ENCODE measurements at places on chromosomes 12 and 14. TPM values are rescaled to one million over a fixed set of nuclear protein-coding genes. Genes with fewer than 3 reads are reported as not detected.
A peak's percentile ranks its signal among the peaks of the same experiment; 100 is the strongest.

The DHRS4L2 gene
- 35.1 TPM for polyA plus RNA-seq

DNA sequence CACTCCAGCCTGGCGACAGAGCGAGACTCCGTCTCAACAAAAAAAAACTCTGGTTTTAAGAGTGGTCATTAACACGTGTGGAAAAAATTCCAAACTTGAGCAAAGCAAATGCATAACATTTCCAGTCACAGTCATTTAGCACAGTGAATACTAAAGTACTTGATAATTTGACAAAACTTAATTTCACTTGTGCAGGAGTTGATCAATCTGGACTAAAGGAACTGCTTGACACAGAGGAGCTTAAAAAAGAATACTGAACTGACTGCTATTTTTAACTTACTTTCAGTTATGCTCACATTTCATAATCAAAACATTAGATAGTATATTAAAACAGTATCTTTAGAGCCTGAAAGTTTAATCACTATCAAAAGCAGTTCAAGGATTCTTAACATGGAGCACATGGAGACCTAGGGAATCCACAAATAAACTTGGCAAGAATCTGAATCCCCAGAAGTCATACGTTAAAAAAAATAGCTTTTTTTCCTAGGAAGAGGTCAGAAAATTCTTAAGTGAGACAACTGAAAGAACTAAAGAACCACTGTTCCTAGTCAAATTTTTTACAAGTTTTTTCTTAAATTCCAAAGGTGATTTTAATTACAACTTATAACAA, 7.4 kb downstream of the UBE2N start:
- no peak for DNase-seq

GRCh38 chr14:103206836-103207387, 83.7 kb downstream of the TNFAIP2 start:
- no peak for DNase-seq

The NRDE2 gene
- polyA plus RNA-seq, result 18.8 TPM

The PSMC1 gene
- 130 TPM for polyA plus RNA-seq

- DNase-seq, result no peak
These were observed 100.5 kb downstream of the ALG10B start for GRCh38 chr12:38417101-38417500.

DNA sequence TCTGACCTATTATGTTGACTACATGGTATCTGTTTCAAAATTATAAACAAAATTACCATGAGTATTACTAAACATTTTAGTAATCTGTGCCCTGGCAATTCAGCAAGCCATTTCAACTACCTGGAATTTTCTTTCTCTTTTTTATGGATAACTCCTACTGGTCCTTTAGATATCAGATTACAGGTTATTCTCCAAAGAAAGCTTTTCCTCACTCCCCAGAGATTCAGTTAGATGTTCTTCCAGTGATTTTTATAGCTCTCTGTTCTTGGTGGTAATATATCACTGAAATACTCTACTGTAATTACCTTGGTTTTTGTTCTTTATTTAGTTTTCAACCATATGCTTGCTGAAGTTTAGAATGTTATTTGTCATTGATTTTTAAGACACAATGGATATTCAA, 930.2 kb upstream of the FOXG1 start:
- DNase-seq, result peak; percentile 11

DNA sequence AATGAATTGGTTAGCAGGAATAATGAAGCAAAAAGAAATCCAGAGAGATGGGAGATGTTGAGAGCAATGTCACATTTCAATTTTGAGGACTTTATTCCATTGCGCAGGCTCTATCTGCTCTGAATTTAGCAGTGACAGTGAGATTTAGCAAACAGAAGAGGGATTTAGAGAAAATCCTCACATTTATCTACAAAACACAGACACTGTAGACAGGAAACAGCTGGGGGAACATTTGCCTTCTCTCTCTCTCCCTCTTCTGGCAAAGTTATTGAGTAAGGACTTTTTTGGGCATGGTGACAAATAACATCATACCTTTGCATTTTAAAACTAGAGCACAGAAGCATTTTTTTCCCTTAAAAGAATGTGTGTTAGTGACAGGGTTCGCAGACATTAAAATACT, at the start of gene IGF1:
Gene IGF1, minus strand, starts transcription at position 158 of the 400 bp plus-strand sequence. CDS start 182 bp downstream, outside the sequence.
- DNase-seq, result peak; percentile 24

- DNase-seq, result no peak
These were observed 195.5 kb downstream of the CACNA1C start for GRCh38 chr12:2248087-2248900.

DNA sequence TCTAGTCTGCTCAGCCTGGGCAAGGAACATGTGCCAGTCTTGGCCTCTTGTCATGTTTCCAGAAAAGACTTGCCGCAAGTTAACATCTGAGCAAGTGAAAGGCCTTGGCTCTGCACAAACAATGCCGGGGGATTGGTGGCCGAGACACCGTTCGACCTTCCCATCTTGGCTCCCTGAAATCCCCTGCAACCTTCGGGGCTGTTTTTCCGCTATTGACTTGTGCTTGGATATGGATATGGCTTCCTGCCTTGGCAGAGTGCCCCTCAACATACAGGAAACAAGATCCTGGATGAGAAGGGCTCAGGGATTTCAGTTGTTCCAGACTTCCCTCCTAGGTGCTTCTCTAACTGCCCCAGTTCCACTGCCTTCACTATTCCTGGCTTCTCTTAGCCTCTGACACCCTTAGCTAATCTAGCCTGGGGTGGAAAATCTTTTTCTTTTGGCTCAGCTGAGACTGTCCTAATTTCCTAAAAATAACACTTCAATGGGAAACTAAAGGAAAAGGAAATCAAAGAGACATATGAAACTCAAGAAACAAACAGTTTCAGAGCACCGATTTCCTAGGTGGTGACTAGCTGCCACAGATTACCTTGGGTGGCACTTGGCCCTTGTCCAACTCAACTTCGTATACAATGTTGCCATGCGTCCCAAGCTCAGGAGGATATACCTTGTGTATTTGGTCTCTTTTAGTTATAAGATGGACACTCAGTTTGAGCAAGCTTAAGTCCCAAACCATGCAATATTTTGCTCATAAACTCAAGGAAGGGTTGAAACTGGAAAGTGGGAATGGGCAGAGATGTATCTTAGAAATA, 33.9 kb downstream of the RDH12 start:
- DNase-seq, result no peak

DNA sequence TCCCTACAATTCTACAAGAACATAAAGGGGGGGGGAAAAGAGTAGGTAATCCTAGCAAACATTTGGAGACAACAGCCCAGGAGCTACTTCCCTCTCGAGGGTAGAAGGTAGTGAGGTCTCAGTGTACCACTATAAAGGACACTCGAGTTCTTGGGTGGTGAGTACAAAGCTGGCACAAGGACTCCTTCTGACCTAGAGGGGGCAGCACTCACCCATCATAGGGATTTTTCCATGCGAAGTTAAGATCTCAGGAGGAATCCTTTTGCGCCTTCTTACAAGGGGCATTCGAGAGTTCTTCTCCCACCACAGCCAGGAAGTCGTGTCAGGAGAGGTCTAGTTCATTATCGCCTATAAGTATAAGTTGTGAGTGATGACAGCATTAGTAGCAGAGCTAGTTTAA, 200.2 kb upstream of the RBM19 start:
- DNase-seq, result peak; percentile 26

The TCL1B gene
- 0.20 TPM for polyA plus RNA-seq
